ENCODE measurements at places on chromosomes 11 and 22. TPM values are rescaled to one million over a fixed set of nuclear protein-coding genes. Genes with fewer than 3 reads are reported as not detected.

SEPTIN5 gene
- 1.5 TPM for total RNA-seq

FBXO7 gene
- total RNA-seq: 78.1 TPM

DNA sequence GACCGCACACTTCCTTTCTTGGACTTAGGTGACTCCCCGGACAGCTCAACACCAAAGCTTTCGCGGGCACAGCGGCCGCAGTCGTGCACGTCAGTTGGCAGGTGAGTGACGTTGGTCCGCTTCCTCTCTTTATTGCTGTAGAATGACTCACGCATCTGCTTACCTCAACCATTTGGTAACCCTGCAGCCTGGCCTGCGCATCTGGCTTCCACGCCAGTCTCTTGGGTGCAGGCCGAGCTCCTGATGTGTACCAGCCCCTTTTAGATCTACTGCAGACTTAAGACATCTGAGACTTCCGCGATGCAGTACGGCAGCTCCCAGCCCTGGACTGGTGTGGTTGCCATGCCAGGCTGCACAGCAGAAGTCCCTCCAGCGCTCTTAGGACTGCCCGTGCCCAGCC, 12.4 kb upstream of the TRMU start:
- DNase-seq: no peak

- no peak for DNase-seq
These were observed 5.3 kb downstream of the SLC7A4 start for GRCh38 chr22:21026783-21027692.

All from activated CD8-positive, alpha-beta T cell treated with anti-CD3 and anti-CD28 coated beads for 36 hours (primary cell).